ENCODE measurements at places on chromosomes 3 and 15. TPM values are rescaled to one million over a fixed set of nuclear protein-coding genes. Genes with fewer than 3 reads are reported as not detected.

Gene CILP
- 0.09 TPM for polyA plus RNA-seq

Gene FAM131A
- 5.4 TPM for polyA plus RNA-seq

Gene PLA2G4B
- polyA plus RNA-seq, result 2.4 TPM

Gene CAMKV
- not detected for polyA plus RNA-seq

Gene TSEN2
- 9.2 TPM for polyA plus RNA-seq

Gene MESP2
- 0.39 TPM for polyA plus RNA-seq

GRCh38 chr3:101544161-101544850 lies 17.4 kb upstream of the TRMT10C start:
- no peak for DNase-seq

DNA sequence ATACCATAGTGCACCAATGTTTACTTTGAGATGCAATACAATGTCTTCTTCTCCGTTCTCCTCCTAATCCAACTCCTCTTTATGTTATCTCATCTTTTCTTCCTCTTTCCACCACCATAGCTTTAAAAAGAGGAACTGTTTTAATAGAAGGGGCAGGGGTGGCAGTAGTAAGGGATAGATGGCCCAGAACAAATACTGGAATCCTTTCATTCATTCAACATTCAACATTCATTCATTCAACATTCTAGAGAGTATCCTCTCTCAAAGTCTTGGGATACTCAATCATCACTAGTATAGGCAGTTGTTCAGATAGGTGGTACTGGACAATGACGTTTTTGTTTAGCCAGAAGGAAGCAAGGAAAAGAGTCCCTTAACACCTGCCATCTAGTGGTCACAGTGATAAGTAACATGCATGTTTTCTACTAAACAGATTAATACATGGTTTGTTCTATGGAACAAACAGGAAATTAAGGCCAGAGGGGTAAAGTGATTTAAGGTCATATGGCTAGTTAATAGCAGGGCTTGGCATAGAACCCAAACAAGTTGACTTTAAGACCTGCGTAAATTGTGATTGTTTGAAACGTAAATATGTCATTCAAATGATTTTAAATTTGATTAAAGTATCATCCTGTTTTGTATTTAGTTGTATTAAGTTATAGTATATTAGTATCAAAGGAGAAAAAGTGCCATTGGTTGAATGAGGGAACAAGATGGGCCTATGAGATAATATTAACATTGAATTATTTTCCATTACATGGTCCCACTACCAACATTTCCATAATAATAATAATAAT lies 26.9 kb upstream of the EHHADH start:
- no peak for DNase-seq

DNA sequence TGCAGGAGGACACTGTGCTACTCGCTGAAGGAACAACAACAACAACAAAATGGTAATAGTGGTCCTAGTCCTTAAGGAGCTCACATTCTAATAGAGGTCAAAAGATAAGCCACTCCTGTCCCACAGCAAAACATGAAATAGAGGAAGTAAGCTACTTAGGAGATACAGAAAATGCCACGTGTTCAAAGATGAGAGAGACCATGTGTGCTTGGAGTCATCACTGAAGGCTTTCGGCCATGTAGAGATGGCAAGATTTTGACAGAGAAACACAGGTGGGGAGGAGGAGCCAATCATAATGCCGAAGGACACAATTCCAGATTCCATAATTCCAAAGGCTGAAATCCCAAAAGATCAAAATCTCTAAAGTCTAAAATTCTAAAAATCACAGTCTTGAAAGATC lies 24.8 kb upstream of the RIOX2 start:
- DNase-seq, result no peak

DNA sequence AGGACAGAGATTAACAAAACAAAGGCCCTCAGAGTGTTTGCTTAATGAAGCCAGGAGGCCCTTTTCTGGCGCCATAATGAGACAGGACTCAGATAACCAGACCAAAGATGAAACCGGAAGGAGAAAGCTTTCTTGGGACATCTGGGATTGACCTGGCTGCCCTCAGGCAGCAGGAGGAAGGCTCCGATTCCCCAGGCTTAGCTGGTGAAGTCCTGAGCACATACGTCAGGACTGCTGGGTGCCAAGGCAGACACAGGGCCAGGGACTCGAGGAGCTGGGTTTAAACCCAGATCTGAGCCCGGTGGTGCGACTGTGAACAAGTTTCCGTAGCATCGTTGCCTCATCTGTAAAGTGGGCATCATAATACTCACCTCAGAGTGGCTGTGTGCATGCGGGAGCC lies 36.7 kb upstream of the HRH1 start:
- DNase-seq, result no peak

DNA sequence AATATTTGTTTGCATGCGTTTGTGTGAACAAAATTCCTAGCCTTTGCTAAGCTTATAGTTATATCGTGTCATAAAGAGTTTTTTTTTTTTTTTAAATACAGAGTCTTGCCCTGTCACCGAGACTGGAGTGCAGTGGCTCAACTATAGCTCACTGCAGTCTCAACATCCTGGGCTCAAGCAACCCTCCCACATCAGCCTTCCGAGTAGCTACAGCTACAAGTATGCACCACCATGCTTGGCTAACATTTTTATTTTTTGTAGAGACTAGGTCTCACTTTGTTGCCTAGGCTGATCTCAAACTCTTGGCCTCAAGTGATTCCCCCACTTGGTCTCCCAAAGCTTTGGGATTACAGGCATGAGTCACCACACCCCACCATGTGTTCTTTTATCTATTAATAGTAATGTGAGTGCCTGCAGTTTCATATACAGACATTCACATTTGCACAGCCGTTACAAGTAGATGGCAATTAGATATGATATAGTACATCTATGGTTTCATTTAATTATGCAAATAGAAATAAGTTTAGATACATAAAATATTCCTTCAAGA lies 848.6 kb downstream of the PDCD6IP start:
- DNase-seq, result no peak

DNA sequence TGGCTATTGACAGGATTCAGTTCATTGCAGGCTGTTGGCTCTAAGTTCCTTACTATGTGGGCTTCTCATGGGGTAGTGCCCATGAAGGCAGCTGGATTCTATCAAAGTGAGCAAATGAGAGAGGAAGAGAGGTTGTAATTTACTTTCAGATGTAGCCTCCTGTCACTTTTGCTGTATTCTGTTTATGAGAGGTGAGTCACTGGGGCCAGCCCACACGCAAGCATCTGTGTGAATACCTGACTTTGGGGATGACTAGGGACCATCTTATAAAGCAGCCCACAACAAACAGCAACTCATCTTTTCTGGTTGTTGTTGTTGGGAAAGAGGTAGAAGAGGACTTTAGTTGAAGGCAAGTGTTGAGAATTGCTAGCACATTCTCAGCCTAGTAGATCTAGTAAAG lies 506.3 kb upstream of the GRM7 start:
- no peak for DNase-seq

DNA sequence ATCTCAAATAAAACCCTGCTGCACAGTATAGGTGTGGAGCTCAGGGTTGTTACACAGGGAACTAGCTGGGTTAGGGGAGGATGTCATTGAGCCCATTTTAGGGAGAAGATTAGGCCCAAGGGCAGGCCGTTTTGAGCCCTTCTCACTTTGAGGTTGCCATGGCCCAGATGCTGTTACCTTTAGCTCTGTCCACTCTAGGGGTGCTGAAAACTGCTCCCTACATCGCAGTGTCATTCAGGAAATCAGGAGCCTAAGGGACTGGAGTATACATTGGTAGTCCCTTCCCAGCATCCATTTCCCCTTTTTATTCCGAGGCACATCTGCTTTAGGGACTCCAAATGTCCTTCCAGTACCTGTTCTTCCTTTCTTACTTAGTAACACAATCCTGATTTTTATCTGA lies 79.0 kb upstream of the SELENOK start:
- DNase-seq, result no peak

GRCh38 chr3:170997961-170998913 lies 28.3 kb downstream of the SLC2A2 start:
- DNase-seq, result peak; percentile 36

GRCh38 chr3:119580067-119580760 lies 922 bp downstream of the ADPRH start:
- DNase-seq, result no peak

DNA sequence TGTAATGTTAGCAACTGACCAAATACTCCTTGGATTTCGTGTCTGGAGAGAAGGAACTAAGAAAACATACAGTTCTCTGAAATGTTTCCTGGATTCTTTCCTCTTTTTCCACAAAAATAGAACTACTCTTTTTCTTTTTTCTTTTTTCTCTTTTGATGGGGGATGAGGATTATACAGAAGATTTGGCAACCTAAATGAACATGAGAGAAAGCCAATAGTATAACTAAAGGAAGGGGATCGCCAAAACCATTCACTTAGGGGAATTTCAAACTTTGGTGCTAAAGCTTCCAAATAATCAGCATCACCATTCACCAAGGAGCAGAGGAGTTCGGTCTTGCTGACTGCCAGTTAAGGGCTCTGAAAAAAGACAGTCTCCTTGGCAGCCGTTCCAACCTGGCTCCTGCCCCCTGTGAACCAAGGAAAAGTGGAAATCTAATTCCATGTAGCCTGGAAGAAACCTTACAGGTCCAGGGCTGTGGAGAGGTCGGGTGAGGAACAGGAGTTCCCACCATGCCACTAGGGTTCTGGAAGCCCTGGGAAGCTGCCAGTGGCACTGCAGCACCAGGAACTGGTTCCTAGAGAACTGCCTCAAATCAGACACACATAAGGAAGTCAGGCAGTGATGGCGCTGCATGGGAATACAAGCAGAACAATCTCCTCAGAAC lies 176.9 kb downstream of the TNIK start:
- DNase-seq, result no peak

Data from BJ (cell line).